Fibroblast of villous mesenchyme (primary cell): ENCODE measurements at places on chromosomes 12 and 14. TPM values are rescaled to one million over a fixed set of nuclear protein-coding genes. Genes with fewer than 3 reads are reported as not detected.

Gene C2CD5
- total RNA-seq: 18.4 and 22.0 TPM in 2 replicates

Gene DLGAP5
- 17.4 and 35.0 TPM in 2 replicates for total RNA-seq

Gene FAM216A
- total RNA-seq: 11.0 and 20.7 TPM in 2 replicates

Gene TBX3
- total RNA-seq: 109 and 114 TPM in 2 replicates

Gene CLEC4E
- not detected in 2 replicates for total RNA-seq

Gene KRT86
- under 0.01 TPM in 1 of 2 replicates, not detected in the other for total RNA-seq

Gene ZNF140
- 19.3 and 25.0 TPM in 2 replicates for total RNA-seq

Gene ESRRB
- total RNA-seq: not detected in 2 replicates

Gene RTL1
- not detected in 2 replicates for total RNA-seq

Gene FOXG1
- under 0.01 TPM in 1 of 2 replicates, not detected in the other for total RNA-seq

Gene SYNDIG1L
- not detected in 2 replicates for total RNA-seq

Gene MDGA2
- under 0.01 TPM in 1 of 2 replicates, not detected in the other for total RNA-seq

Gene SLC16A7
- 31.2 and 32.0 TPM in 2 replicates for total RNA-seq

Gene CPM
- 8.4 and 23.3 TPM in 2 replicates for total RNA-seq

Gene GALNT9
- not detected in 2 replicates for total RNA-seq

Gene KCNMB4
- 4.2 and 7.3 TPM in 2 replicates for total RNA-seq

Gene C12orf54
- not detected in 2 replicates for total RNA-seq

Gene MMP17
- total RNA-seq: 8.6 and 13.9 TPM in 2 replicates

Gene FLVCR2
- total RNA-seq: 0.43 and 0.64 TPM in 2 replicates
